Central memory CD8-positive, alpha-beta T cell (primary cell): ENCODE measurements at places on chromosomes 2 and 18.
A peak's percentile ranks its signal among the peaks of the same experiment; 100 is the strongest.

- no peaks in the 10 kb centered on the region for H3K4me1 ChIP-seq
- no peak overlapping the region for H3K4me3 ChIP-seq
Measured at GRCh38 chr2:163626639-163627109, 109.1 kb downstream of the FIGN start.

GRCh38 chr18:47777626-47778025 is 152.8 kb downstream of the SMAD2 start:
- H3K27me3 ChIP-seq: peaks cover 48% of the 10 kb centered on the region
- H3K4me1 ChIP-seq: no peaks in the 10 kb centered on the region
- no peaks in the 10 kb centered on the region for H3K36me3 ChIP-seq
- no peak overlapping the region for H3K4me3 ChIP-seq

- no peak overlapping the region for H3K4me3 ChIP-seq
- DNase-seq: no peak
- H3K27ac ChIP-seq: no peak overlapping the region
- H3K27me3 ChIP-seq: no peaks in the 10 kb centered on the region
- no peaks in the 10 kb centered on the region for H3K36me3 ChIP-seq
Measured at GRCh38 chr2:178811901-178812300, 4.7 kb upstream of the TTN start.

DNA sequence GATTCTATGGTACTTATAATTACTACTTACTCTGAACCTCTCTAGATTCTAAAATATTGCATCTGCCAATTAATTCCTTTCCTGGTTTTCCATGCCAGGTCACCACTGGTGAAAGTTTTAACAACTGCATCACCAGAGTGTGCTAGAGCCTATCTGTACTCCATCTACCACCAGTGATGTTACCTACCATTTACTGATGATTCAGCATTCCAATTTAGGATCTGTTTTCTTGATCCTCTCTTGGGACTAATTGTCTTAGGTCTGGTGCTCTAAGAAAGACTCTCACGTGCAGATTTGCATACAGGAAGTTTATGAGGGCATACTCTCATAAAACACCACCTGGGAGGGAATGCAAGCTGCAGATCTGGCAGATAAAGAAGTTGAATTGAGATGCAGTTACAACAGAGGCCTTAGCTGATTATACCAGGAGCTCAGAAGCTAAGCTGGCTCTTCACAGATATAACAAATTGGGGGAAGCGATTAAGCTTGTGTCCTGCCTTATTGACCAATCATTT is 347.6 kb upstream of the VRK2 start:
- no peaks in the 10 kb centered on the region for H3K4me1 ChIP-seq
- no peak for DNase-seq
- no peak overlapping the region for H3K4me3 ChIP-seq
- H3K27me3 ChIP-seq: no peaks in the 10 kb centered on the region

- no peak overlapping the region for H3K27ac ChIP-seq
- no peak for DNase-seq
- H3K36me3 ChIP-seq: no peaks in the 10 kb centered on the region
- no peaks in the 10 kb centered on the region for H3K4me1 ChIP-seq
- no peak overlapping the region for H3K4me3 ChIP-seq
Measured at GRCh38 chr2:21772624-21773023, 648.9 kb downstream of the TDRD15 start.

DNA sequence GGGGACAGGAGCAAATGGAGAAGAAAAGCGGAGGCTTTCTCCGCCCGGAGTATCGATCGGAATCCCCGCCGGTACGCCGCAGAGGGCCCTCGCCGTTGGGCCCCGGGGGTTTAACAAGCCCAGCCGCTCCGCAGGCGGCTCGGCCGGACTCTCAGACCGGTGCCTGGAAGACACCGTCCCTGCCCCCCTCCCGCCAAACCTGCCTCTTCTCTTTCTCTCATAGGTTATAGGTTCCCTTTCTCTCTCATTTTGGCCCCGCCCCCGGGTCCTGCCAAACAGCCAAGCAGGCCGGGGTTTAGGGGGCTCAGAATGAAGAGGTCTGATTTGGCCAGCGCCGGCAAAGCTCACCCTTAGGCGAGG is 4.4 kb downstream of the ONECUT2 start:
- H3K27me3 ChIP-seq: peaks cover 86% of the 10 kb centered on the region
- no peak overlapping the region for H3K4me3 ChIP-seq
- H3K27ac ChIP-seq: no peak overlapping the region
- peaks cover 5% of the 10 kb centered on the region for H3K36me3 ChIP-seq
- H3K4me1 ChIP-seq: peaks cover 24% of the 10 kb centered on the region

DNA sequence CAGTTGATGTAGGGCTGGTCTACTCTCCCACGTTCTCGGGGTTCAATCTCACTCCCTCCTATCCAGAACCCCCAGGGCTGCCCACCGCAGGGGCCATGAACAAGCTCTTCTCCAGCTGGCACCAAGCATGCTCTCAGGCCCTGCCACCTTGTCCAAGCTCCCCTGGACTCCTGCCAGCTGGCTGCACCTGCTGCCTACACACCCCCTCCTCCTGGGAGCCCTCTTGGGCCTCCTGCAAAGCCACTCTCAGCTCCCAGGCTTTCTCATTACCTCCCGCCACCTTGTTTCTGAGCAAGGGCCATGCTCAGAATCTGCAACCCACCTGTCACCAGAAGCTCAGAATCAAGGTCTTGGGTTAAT is 56.0 kb downstream of the HDAC4 start:
- DNase-seq: no peak
- H3K36me3 ChIP-seq: no peaks in the 10 kb centered on the region
- H3K27ac ChIP-seq: no peak overlapping the region
- H3K27me3 ChIP-seq: no peaks in the 10 kb centered on the region
- H3K4me3 ChIP-seq: no peak overlapping the region

DNA sequence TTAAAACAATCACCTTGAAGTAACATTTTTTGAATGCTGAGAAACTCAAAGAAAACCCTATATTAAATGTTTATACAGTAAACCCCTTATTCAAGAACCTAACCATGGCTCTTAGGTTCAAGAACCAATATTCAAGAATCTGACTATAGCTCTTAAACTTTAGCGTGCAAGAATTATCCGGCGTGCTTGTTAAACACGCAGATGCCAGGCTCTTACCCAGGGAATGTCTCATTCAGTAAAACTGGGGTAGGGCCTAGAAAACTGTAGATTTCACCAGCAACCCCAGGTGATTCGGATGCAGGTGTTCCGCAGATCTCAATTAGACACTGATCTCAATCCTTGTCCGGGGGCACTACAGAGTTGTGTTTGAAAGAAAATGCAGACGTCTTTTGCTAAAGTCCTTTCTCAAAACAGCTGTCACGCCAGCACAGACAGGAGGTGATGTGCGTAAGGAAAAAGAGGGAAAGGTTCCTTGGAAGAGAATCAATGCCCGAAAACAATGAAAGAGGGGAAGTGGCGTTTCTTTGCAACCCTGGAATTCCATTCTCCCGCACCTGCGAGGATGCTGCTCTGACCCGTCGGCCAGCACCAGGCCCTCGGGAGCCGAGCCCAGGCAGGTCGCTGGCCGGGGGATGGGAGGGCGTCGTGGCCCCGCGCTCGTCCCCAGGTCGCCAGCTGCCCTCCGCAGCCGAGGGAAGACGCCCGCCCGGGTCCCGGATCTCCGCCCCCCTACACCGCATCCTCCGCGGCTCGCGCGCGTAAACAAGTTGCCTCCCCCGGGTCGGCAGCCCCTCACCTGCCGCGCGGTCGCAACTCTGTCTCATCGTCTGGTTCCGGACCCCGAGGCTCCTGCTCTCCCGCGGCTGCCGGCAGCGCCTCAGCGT is 851 bp downstream of the EIF2AK3 start:
- H3K27ac ChIP-seq: no peak overlapping the region
- peaks cover 9% of the 10 kb centered on the region for H3K4me1 ChIP-seq
- peak; percentile 28 for DNase-seq
- no peaks in the 10 kb centered on the region for H3K27me3 ChIP-seq

DNA sequence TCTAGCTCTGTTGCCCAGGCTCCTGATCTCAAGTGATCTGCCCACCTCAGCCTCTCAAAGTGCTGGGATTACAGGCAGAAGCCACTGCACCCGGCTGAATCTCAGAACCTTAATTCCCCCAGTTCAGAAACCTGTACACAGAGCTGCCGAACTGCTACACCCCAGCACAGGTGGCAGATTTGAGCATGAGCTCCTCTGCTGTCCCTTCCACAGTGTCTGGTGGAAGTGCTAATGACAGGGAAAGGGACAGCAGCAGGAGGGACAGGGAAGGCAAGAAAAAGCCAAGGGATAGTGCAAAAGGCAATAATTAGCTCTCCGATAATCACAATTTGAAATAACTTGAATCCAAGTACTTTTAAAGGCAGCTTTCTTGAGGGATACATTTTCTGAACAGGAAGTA is 211.4 kb upstream of the ZNF521 start:
- DNase-seq: no peak
- H3K36me3 ChIP-seq: peaks cover 2% of the 10 kb centered on the region
- no peaks in the 10 kb centered on the region for H3K27me3 ChIP-seq

DNA sequence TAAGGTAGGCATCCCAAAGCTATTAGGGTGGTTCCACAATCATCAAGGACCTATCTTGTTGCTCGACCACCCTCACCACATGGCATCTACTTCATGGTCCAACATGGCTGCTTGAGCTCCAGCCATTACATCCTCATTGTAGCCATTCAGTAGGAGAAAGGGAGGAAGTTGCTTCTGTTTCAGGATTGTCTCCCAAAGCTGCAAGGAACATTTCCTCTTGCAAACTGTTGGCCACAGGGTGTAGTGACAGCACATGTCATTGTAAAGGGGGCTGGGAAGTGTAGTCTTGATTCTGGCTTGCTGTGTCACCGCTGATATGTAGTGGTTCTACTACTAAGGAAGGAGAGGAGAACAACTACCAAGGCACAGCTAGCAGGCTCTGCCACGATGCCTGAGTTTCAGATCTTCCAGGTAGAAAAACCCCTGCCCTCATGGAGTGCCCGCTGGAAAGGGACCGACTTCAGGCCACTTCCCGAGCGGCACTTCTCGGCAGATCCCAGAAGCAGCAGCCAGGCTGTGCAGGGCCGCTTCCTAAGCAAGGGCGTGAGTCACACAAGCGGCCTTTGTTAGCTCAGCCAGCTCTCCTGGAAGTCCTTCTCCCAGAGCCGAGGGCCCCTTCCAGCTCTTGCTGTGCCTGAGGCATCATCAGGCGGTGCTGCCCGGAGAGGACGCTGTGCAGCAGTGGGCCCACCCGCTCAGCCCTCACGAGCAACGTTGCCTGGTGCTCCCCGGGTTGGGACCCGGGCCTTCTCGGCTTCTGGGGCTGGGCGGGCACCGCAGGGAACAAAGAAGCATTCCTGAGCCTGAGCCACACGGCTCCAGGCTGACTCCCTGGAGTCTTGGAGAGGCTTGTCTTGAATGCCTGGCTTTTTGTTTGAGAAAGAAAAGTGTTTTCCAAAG is 58.2 kb downstream of the HS6ST1 start:
- H3K27ac ChIP-seq: no peak overlapping the region
- DNase-seq: no peak
- peaks cover 6% of the 10 kb centered on the region for H3K4me1 ChIP-seq

DNA sequence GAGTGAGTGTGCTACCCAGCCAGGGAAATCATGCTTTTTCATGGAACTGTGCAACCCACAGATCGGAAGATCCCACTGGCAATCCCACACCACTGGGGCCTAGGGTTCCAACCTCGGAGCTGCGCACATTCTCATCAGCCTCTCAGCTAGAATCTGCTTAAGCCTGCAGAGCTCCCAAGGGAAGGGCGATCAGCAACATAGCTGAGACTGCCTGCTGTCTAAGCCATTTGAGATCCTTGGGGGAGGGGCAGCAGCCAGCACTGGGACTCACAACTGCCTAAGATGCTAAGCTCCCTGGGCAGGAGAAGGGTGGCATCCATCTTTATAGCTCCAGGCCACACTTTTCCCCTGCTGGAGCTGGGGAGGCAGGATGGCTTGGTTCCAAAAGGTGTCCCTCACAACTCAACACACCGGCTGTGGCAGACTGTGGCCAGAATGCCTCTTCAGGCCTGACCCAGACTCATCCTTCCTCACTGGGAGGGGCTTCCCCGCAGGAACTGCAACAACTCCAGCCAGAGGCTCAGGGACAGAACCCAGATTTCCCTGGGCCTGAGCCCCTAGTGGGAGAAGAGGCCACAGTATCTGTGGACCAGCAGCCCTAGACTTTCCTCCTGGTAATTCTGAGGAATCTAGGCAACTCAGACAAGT is 1133.3 kb upstream of the PIK3C3 start:
- H3K4me1 ChIP-seq: no peaks in the 10 kb centered on the region
- no peaks in the 10 kb centered on the region for H3K27me3 ChIP-seq
- no peak overlapping the region for H3K27ac ChIP-seq
- peaks cover 1% of the 10 kb centered on the region for H3K36me3 ChIP-seq

DNA sequence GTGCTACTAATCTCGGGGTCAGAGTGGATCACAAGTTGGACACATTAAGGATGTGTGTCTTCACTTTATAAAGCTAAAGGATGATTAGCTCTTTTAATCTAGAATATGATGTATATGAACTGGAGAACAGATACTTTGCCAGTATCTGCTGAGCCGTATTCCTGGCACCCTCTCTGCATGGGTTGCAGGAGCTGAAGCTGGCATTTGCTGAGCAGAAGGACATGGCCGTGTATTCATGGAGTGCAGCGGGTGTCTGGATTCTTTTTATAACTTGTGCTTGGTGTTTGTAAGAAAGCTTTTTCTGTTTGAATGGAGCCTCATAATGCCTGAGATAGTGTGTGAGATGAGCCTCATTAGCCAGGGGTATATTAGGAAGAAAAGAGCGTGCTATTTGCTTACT is 103.9 kb upstream of the MCFD2 start:
- H3K4me3 ChIP-seq: no peak overlapping the region
- H3K4me1 ChIP-seq: peaks cover 10% of the 10 kb centered on the region
- H3K36me3 ChIP-seq: peaks cover 19% of the 10 kb centered on the region
- no peak for DNase-seq

- no peaks in the 10 kb centered on the region for H3K27me3 ChIP-seq
- no peak overlapping the region for H3K4me3 ChIP-seq
- H3K36me3 ChIP-seq: no peaks in the 10 kb centered on the region
- H3K4me1 ChIP-seq: no peaks in the 10 kb centered on the region
- DNase-seq: no peak
- H3K27ac ChIP-seq: no peak overlapping the region
Measured at GRCh38 chr2:49069829-49070228, 84.5 kb downstream of the FSHR start.
